ENCODE measurements at places on chromosomes 5 and 9. TPM values are rescaled to one million over a fixed set of nuclear protein-coding genes. Genes with fewer than 3 reads are reported as not detected.

TLN1 gene
- 117 TPM for polyA plus RNA-seq

RNF208 gene
- 4.2 TPM for polyA plus RNA-seq

SMIM32 gene
- not detected for polyA plus RNA-seq

PSD2 gene
- polyA plus RNA-seq: 0.31 TPM

SLC1A1 gene
- 0.26 TPM for polyA plus RNA-seq

EIF4E1B gene
- polyA plus RNA-seq: 0.12 TPM

DBH gene
- 0.54 TPM for polyA plus RNA-seq

DNA sequence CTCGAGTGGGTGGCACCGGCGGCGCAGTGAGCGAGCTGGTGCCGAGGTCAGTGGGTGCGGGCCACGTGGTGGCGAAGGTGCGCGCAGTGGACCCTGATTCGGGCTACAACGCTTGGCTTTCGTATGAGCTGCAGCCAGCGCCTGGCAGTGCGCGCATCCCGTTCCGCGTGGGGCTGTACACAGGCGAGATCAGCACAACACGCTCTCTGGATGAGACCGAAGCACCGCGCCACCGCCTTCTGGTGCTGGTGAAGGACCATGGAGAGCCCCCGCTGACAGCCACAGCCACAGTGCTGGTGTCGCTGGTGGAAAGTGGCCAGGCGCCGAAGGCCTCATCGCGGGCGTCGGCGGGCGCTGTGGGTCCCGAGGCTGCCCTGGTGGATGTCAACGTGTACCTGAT is 2.1 kb downstream of the PCDHA5 start:
- no peak for DNase-seq

DNA sequence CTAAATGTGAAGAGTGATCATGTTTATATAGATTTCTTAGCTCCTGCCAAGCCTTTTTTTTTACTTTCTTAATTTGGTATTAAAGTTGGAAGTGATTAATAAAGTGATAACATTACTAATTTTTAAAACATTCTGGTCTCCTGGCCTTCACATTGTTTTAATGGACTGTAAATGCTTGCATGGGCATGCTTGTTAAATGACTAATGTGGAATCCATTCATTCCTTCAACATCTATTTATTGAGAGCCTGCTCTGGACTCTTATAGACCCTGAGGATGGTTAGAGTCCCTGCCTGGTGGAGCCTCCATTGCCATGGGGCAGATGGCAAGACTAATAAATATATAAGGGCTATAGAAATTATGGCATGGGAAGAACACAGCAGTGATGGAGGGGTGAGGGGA is 103.5 kb downstream of the NTRK2 start:
- no peak for DNase-seq

- DNase-seq: no peak
Observed at GRCh38 chr5:56456002-56456401, 222.9 kb upstream of the ANKRD55 start.

GRCh38 chr5:155750571-155750970 is 576.4 kb upstream of the SGCD start:
- no peak for DNase-seq

GRCh38 chr5:135162661-135163265 is 128.7 kb upstream of the PITX1 start:
- DNase-seq: no peak

GRCh38 chr9:3508521-3509291 is 17.1 kb downstream of the RFX3 start:
- DNase-seq: no peak

DNA sequence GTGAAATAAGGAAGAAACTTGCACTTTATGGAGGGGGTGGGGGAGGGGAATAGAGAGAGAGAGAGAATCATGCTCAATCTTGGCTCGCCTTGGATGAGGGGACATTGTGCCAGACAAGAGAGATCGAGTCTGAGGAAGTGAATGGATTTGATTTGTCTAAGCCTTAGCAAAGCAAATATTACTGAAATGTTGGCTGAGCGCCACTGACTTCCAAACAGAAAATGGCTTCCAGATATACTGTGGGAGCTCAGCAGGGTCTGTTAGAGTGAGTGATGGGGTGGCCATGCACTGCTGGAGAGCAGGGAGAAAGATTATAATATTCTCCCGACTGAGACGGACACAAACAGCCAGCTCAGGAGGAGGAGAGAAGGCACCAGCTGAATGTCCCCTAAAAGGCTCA is 34.5 kb downstream of the BRINP1 start:
- DNase-seq: no peak

- DNase-seq: no peak
Observed at GRCh38 chr9:18448101-18448500, 25.9 kb upstream of the ADAMTSL1 start.

Data from hindlimb muscle (tissue), 1 donor.